SJCRH30 (cell line): ENCODE measurements at places on chromosomes 6 and 20.

- peak; percentile 9 for DNase-seq
These were observed 84.7 kb downstream of the HAO1 start for GRCh38 chr20:7855545-7855944.

GRCh38 chr6:4250645-4251044, 115.3 kb upstream of the ECI2 start:
- DNase-seq = no peak

GRCh38 chr20:64145458-64146300, 18.6 kb upstream of the MYT1 start:
- DNase-seq = peak; percentile 18

GRCh38 chr6:127147534-127147933, 29.1 kb downstream of the RSPO3 start:
- DNase-seq = no peak

DNA sequence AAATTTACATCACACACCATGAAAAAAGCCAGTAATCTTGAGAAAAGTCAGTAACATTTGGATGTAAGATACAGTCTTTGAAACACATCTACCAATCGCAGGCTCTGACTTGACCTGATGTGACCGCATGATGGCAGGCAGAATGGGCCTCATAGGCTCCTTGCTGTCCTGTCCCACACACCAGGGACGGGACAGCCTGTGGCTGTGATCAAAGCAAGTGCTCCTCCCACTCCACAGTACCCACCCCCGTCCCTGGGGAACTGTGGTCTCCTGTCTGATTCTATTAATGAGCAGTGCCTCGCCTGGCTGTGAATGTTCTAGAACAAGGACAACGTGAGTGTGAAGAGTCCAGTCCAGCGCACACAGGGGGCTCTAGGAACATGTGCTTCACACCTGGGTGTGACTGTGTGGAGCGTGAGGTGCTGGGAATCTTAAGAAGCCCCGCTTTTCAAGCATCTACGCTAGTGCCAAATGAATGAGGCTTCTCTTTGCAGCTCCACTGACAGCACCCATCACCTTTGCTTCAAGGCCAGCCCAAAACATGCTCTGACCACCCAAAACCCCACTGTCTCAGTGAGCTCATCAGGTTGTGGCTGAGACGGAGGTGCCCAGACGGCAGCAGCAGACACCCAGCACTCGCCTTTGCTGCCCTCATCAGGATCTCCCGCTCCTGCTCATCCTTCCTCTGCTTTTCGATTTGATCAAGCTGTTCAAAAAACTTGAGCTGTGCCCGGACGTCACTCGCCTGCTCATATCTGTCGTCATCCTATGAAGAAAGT, 67.1 kb downstream of the TAF4 start:
- no peak for DNase-seq
